ENCODE measurements at places on chromosomes 2 and 18.

- DNase-seq: no peak
Measured at GRCh38 chr2:196403471-196403870, 232.1 kb upstream of the STK17B start.

DNA sequence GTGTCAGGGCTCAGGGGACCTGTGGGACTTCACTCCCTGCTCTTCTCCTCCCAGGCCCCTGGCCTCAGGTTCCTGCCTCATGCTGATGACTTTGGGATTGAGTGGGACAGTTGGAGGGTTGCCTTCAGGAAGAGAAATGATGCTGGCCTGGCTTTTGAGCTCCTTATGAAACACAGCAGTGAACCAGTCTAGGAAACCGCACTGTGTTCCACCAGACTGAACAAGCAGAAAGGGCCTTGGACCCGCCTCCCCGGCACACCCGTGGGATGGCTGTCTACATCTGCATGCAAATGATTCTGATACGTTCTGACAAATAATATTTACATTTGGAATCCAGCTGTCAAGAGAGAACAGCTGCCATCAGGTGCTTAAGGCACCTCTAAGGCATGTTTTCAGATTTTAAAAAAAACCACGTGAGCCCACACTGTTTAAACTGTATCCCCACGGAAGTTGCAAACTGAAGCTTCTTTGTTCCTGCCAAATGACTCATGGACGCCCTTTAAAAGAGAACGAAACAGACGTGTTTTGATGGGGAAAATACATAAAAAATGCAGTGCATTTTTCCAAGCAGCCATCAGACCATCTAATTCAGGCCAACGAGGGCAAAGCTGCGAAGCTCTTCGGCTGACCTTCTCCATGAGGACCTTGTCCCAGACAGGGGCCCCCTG is 27.6 kb upstream of the ASAP2 start:
- no peak for DNase-seq

DNA sequence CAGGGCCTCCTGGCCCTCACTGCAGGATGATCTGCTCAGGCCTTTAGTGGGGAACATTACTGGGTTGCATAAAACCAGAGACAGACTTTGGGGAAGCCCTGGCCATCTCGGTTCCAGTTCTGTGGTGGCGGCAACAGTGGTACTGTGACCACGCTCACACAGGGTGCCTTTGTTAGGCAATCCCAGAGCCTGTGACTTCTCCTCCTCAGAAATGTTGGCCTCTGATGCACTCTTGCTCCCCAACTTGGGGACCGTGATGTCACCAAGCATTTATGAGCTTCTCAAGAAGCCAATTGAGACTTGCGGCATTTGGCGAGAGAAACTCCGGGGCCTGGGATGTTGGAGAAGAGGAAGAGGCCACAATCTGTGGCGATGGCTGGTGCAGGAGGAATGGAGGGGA is 80.9 kb upstream of the PKDCC start:
- DNase-seq: no peak

GRCh38 chr2:8546612-8547283 is 135.1 kb upstream of the ID2 start:
- DNase-seq: peak; percentile 38

GRCh38 chr2:55422876-55423665 is 3.4 kb upstream of the CCDC88A start:
- DNase-seq: no peak

GRCh38 chr2:160513120-160513519 is 19.5 kb upstream of the RBMS1 start:
- DNase-seq: no peak
